ENCODE measurements at places on chromosomes 5 and 9.

GRCh38 chr5:114412510-114413171, 50.8 kb downstream of the KCNN2 start:
- no peak for DNase-seq

GRCh38 chr9:71306134-71306533, 184.7 kb upstream of the TRPM3 start:
- DNase-seq = no peak

GRCh38 chr9:133737774-133738639, at the start of gene SARDH:
Gene SARDH (minus strand): TSS chr9:133738352. CDS start chr9:133734173, 4,179 bp downstream.
- DNase-seq = peak; percentile 4

- no peak for DNase-seq
Measured at GRCh38 chr5:159971931-159972461, 36.9 kb upstream of the TTC1 start.

DNA sequence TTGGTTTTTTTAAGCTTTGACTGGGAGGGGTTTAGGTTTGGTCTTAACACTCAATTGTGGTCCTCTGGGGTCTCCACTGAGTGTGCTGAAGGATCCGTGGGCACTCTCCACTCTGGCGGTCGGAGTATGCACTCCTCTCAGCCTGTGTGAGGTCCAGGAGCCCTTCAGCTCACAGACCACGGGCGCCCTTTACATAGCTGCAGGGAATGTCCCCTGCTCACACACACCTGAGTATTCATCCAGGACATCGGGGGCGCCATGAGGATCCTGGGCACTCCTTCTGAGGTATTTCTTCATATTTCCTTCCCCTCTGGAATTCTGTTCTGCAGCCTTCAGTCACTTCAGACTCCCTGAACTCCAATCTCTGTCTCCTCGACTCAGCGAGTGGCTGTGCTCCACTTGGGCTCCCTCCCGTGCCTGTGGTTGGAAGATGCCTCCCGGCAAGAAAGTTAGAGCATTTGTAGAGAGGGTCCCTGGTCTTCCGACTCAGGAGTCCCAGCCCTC, 12.5 kb downstream of the TRIP13 start:
- DNase-seq = no peak

DNA sequence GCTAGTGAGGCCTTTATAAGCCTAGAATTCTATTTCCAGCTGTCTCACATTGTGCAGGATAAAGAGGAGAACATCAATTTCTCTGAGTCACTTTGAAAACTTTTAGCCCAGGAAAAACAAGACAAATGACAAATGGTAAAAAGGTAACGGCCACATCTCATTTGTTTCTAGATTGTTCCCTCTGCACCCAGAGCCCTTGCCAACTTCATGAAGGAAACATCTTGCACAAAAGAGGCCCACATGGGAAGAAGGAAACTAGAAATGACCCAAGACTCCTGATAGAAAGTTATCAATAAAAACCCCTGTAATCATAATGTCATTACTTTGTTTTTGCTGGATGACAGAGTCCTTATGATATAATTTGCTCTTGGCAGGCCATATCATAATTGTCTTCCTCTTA, 5.3 kb downstream of the DPYSL3 start:
- DNase-seq = no peak

- no peak for DNase-seq
Measured at GRCh38 chr5:30413540-30413939, 779.9 kb upstream of the CDH6 start.

DNA sequence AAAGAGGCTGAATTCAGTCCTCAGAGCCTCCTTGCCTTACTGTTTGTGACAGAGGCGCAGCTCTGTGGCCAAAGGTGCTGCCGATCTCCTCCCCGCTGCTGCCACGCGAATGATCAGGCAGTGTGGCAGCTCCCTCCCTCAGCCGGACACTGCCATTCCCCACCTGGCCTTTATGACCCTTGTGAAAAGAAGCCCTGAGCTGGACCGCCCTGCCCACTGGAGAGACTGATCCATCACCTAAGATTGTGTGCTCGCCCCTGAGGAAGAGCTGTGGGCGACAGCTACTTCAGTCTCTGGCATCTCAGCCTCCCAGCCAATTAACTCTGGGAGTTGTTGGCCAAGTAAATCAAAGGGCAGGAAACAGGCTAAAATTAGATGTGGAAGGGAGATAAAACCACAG, 90.9 kb downstream of the CARTPT start:
- DNase-seq = no peak

DNA sequence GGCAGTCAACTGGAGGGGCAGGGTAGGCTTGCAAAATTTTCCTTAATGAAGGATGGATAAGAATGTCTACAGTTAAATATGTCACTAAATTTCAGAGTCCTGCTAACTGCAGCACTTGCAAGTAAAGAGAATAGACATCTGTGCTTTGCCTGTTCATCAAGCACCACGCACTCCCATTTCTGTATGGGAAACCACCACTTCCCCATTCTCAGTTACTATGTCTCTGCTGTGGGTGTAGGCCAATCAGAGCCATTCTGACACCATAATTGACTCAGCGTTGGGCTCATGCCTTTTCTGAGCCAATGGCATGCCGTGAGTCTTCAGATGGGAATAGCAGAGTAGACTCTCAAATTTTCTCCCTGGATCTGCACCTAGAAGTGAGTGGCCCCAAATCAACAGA, 247.5 kb downstream of the GABRB2 start:
- DNase-seq = no peak

DNA sequence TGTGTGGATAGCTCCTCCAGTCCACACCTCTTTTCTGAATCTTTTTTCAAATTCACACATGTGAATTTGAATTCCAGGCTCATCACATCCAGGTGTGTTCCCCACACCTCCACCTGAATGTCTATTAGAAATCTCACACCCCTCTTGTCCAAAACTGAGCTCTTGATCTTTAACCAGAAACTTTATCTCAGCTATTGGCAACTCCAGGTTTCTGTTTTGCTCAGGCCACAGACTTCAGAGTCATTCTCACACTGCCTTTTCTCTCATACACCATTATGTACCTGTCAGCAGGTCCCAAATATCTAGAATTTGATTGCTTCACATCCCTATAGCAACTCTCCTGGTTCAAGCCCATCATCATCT, 11.6 kb downstream of the NIPSNAP3B start:
- DNase-seq = no peak
